ENCODE measurements at places on chromosomes 2 and 18.

GRCh38 chr2:8684540-8684877 is 2.7 kb downstream of the ID2 start:
- DNase-seq, result peak; percentile 44

DNA sequence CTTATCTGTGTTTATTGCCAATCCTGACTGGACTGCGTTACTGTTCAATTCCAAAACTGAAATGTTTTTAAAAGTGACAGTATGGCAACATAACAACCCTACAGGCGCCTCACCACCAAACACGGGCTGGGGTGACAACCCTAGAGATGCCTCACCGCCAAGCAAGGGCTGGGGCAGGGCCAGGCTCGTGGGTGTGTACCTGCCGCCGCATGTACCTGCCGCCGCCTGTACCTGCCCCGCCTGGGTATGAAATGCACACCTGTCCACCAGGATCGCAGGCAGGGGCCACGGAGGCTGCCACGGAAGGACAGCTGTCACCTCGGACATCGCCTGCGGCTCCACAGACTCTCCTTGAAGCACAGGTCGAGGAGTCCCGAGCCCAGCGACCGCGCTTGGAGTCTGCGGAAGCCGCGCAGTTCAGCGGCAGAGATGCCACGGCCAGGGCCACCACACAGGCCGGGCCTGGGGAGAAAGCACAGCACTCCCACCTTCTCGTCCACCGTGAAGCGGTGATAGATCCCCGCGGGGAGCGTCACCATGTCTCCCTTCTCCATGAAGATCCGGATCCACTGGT is 18.9 kb downstream of the ADI1 start:
- no peak for DNase-seq

DNA sequence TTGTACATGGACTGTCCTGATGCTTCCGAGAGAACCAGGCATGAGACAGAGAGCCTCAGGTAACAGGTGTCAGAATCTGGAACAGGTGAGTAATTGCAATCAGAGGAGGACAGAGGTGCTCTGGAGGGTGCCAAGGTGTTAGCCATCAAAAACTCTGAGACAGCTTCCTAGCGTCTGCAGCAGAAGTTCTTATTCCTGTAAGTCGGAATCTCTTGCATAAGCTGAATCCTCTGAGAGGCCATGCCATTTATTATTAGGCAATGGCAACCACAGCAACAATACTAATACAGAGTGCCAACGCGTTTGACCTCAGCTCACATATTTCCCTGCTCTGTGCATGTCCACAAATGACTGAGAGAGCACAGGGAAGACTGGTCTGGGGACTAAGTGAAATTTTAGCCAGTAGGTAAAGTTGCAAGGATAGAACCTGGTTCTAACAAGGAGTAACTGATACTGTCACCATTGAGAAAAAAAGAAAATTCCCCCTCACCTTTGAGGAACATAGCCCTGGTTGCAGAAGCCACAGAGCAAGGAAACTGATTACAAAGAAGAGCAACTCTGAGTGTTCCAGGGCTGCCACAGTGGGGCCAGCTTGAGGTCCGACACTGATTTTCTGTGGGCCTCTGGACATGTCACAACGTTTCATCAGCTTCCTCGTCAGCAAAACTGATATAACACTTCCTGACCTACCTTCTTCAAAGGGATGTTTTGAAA is 55.1 kb upstream of the ACSL3 start:
- DNase-seq, result no peak

DNA sequence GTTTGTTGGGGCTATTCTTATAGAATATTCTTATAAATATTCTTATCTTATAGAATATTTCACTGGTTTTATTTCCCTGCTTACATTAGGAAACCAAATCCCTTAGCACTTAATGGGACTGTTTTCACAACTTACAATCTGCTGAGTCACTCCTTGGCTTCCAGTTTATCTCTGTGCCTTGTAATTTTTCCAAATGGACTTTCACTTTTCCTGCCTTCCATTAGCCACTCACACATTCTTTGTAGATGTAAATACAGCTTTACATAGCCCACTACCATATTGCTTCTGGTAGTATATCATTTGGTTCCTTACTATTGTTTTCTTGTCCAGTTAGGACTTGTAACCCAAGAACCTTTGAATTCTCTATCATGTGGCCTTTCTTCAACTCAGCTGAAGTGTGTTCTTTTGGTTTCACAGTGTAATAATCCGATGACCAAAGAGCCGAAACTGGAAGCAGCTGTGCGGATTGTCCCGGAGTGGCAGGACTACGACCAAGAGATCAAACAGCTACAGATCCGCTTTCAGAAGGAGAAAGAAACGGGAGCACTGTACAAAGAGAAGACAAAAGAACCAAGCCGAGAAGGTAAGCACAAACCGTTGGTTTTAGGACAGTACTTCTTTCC is 96.1 kb downstream of the UGGT1 start:
- DNase-seq, result no peak

DNA sequence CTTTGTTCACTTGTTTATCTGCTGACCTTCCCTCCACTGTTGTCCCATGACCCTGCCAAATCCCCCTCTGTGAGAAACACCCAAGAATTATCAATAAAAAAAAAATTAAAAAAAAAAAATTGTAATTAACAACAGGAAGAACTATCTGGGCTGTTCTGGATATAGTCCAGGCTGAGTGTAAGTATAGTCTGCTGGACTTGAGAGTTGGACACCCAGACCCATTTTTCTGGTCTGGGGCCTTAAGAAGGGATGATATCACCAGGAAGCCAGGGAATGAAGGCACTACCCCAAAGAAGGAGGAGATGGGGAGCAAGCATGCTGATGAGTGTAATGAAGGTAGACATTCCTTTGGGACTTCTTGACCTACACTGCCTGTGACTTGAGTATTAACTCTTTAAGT is 72.1 kb upstream of the ZFP36L2 start:
- DNase-seq, result no peak

GRCh38 chr2:226703514-226703913 is 96.1 kb downstream of the IRS1 start:
- DNase-seq, result no peak

DNA sequence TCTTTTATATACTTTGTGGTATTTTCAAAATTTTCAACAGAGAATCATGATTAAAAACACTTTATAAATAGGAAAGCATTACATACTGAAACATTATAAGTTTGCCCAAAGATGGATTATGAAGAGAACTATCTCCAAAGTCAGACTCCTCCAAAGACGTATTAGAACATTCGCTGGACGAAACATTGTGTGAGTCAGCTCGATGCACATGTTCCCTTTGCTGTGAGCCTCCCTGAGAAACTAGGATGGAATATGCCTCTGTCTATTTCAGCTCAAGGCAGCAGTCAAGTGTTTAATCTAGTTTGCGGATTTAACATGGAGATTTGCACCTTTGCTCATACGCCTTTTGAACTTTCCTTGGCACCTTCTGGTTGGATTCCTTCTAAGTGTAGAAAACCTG is 92.2 kb upstream of the NCKAP5 start:
- no peak for DNase-seq

DNA sequence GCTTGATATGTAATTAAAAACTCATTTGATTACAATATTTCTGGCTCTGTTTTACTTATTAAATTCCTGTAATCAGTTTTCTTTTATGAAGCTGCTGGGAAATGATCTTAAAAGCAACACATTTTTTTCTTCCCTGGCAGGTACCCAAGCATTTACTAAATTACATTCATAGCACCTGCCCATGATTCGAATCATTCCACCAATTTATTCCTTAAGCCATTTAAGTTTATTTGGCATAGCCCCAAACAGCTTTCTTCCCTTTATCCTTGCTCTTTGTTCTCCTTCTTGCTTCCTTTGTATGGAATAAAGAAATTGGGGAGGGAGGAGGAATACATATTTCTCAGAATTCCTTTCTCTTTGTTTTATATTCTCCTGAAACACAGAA is 241.3 kb downstream of the AGPS start:
- no peak for DNase-seq

DNA sequence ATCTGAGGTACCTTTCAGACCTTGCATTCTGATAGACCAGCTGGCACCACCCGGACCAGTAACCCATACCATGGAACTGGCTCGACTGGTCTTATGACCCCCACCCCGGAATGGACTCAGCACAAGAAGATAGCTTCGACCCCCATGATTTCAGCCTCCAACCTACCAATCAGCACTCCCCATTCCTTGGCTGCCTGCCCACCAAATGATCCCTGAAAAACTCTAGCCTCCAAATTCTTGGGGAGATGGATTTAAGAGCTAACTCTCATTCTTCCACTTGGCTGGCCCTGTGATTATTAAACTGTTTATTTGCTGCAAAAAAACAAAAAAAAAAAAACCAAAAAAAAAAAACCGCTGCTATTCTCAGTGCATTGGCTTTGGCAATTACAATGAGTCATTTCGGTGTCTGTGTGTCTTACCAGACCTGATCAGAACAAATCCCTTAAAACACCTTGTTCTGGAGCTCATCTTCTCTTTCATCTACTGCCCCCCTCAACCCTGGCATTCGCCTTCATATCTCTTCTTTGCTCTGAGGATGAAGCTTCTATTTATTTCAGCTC is 60.1 kb upstream of the KIF5C start:
- no peak for DNase-seq

DNA sequence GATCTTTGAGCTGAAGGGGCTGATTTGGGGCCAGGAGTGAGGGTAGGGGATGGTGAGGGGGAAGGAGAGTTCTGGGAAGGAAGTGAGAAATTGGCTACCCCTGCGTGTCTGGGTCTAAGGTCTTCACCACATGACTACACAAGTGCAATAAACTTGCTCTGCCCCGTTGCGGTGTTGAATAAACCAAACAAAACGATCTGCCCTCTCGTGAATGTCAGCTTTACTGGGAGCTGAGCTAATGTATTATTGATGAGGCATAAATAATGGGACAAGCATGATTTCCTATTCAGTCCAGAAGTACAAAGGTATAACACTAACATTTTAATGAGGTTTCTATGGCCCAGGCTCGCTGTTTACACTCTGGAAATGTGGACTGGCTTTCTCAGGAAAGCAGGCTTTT is 8.0 kb upstream of the CFAP221 start:
- DNase-seq, result no peak

- DNase-seq, result no peak
Observed at GRCh38 chr2:23782126-23782525, 144.8 kb downstream of the ATAD2B start.

GRCh38 chr2:34627003-34627402 is 1027.9 kb upstream of the FAM98A start:
- no peak for DNase-seq

Data from neuronal stem cell (in vitro differentiated cells).